ENCODE measurements at places on chromosomes 11 and 22. TPM values are rescaled to one million over a fixed set of nuclear protein-coding genes. Genes with fewer than 3 reads are reported as not detected.

DNA sequence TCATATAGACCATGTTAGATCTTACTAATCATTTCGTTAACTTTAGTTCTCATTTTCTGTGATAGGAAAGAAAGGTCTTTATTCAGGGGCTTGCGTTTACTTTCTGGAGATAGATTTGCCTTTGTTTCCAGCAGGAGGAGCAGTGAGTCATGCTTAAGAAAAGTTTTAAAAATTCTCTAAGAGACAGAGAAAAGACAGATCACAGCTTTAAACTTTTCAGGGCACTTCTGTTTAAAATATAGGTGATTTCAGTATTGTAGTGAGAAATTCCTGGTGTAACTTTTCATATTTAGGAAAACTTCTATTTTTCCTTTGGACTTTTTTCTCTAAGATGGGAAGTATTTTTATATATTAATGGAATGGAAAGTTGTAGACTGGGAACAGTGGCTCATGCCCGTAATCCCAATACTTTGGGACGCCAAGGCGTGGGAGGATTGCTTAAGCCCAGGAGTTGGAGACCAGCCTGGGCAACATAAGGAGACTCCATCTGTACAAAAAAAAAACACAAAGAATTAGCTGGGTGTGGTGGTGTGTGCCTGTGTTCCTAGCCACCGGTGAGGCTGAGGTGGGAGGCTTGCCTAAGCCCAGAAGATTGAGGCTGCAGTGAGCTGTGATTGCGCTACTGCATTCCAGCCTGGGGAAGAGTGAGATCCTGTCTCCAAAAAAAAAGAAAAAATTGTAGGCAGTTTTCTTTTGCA lies 60.3 kb downstream of the ATXN10 start:
- H3K27me3 ChIP-seq, result no peaks in the 10 kb centered on the region
- no peak for DNase-seq
- H3K27ac ChIP-seq, result no peak overlapping the region
- H3K4me3 ChIP-seq, result no peak overlapping the region
- H3K4me1 ChIP-seq, result peaks cover 11% of the 10 kb centered on the region

DNA sequence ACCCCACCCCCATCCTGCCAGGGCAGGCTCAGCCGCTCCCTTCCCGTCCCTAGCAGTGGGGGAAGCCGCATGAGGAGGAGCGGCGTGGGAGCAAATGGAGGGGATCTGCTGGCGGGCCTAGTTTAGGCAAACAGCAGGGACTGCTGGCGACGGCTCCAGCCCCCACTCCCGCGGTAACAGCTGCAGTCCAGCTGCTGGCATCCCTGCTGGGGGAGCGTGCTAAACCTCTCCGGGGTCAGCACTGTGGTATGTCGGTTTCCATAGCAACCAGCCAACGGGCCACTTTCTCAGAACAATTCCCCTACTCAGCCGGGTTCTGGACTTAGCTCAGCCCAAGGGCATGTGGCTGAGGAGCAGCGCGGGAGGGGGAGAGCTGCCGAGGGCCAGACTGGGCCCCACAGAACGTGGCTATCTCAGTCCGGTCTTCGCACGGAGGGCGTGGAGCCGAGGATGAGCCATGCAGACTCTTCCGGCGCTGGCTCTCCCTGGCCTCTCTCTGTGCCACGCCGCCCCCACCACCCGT lies 98.8 kb downstream of the PKNOX2 start:
- DNase-seq, result no peak
- no peak overlapping the region for H3K4me3 ChIP-seq
- H3K27ac ChIP-seq, result no peak overlapping the region

DNA sequence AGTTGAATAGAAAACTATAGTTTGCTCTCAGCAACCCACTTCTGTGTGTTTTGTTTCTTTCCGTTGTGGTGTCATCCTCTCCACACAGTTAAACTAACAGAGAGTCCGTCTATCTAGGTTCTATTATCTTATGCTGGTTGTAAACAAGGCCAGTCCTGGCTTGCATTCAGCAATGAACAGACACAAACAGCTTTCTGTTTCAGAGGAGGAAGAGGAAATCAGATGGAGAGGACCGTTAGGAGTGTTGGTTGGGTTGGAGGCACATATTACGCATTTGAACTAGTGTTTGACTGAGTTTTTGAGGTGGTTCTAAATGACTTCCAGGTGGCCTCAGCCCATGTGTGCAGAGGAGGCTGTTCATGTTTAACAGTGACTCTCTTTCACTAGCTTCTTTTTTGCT lies 129.5 kb upstream of the SORL1-AS1 start:
- peaks cover 12% of the 10 kb centered on the region for H3K27me3 ChIP-seq
- peaks cover 65% of the 10 kb centered on the region for H3K36me3 ChIP-seq

- no peaks in the 10 kb centered on the region for H3K4me1 ChIP-seq
- no peaks in the 10 kb centered on the region for H3K36me3 ChIP-seq
- no peak for DNase-seq
- H3K27ac ChIP-seq, result no peak overlapping the region
These were observed 137.7 kb downstream of the WT1 start for GRCh38 chr11:32297611-32298011.

GRCh38 chr11:74138021-74138420 lies 32.8 kb downstream of the C2CD3 start:
- no peak for DNase-seq
- no peak overlapping the region for H3K27ac ChIP-seq
- no peak overlapping the region for H3K4me3 ChIP-seq
- no peaks in the 10 kb centered on the region for H3K4me1 ChIP-seq
- peaks cover 7% of the 10 kb centered on the region for H3K36me3 ChIP-seq

- peak overlapping the region; percentile 97 for H3K4me3 ChIP-seq
- no peak for DNase-seq
- no peaks in the 10 kb centered on the region for H3K36me3 ChIP-seq
- peak overlapping the region; percentile 100 for H3K27ac ChIP-seq
- peaks cover 100% of the 10 kb centered on the region for H3K4me1 ChIP-seq
- peaks cover 25% of the 10 kb centered on the region for H3K27me3 ChIP-seq
These were observed 15.2 kb downstream of the ZBTB16 start for GRCh38 chr11:114074546-114075343.

DNA sequence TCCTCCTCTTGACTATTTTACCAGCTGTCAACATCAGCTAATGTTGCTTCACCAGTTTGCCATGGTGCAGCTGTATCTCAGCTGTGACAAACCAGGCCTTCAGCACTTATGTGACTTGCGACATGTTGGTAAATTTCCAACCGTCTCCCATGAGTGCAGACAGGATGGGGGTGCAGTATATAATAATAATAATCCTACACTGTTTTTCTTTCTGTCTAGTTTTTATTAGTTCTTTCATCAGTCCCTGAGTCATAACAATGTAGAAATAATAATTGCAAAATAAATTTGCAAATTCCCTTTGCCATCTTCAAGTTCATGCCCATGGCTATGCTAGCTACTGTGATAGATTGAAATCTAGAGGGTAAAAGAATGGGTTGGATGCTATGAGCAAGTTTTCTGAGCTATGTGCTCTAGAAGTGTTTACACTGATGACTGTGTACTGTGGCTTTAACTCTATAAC lies 4.9 kb downstream of the MMP13 start:
- no peak overlapping the region for H3K4me3 ChIP-seq
- peaks cover 3% of the 10 kb centered on the region for H3K27me3 ChIP-seq
- H3K27ac ChIP-seq, result no peak overlapping the region
- H3K36me3 ChIP-seq, result no peaks in the 10 kb centered on the region

- H3K27ac ChIP-seq, result no peak overlapping the region
- H3K36me3 ChIP-seq, result no peaks in the 10 kb centered on the region
- H3K4me3 ChIP-seq, result no peak overlapping the region
- peaks cover 3% of the 10 kb centered on the region for H3K27me3 ChIP-seq
These were observed 87.8 kb downstream of the RCN1 start for GRCh38 chr11:32178692-32179091.

DNA sequence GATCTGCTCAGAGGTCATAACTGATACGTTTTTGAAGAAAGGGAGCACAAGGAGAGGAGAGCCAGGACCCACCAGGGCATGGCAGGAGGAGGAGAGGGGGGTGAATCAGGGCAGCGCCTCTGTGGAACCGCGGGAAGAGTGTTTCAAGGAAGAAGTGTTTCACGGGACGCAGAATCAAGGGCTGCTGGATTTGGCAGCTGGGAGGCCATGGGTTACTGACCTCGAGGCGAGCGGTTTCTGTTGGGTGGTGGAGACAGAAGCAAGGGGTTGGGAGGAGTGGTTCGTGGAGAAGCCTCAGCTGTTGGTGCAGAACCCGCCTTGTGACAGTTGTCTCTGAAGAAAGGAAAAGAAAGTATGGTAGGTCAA lies 13.1 kb downstream of the VPS26B start:
- H3K36me3 ChIP-seq, result peaks cover 23% of the 10 kb centered on the region
- H3K4me3 ChIP-seq, result no peak overlapping the region
- peaks cover 9% of the 10 kb centered on the region for H3K27me3 ChIP-seq
- no peak for DNase-seq
- no peak overlapping the region for H3K27ac ChIP-seq

GRCh38 chr11:120031612-120032600 lies 106.0 kb downstream of the TRIM29 start:
- peaks cover 11% of the 10 kb centered on the region for H3K27me3 ChIP-seq
- no peak overlapping the region for H3K4me3 ChIP-seq
- H3K27ac ChIP-seq, result no peak overlapping the region

GRCh38 chr11:27244900-27245299 lies 118.1 kb downstream of the CCDC34 start:
- no peaks in the 10 kb centered on the region for H3K36me3 ChIP-seq
- peaks cover 2% of the 10 kb centered on the region for H3K27me3 ChIP-seq
- no peak overlapping the region for H3K27ac ChIP-seq

GRCh38 chr11:20669820-20670684 lies 666 bp downstream of the NELL1 start:
- H3K4me3 ChIP-seq, result no peak overlapping the region
- H3K36me3 ChIP-seq, result no peaks in the 10 kb centered on the region
- no peak for DNase-seq
- H3K4me1 ChIP-seq, result peaks cover 8% of the 10 kb centered on the region
- H3K27me3 ChIP-seq, result peaks cover 20% of the 10 kb centered on the region
- H3K27ac ChIP-seq, result no peak overlapping the region

GRCh38 chr11:44978274-44978960 lies 27.7 kb upstream of the TP53I11 start:
- peaks cover 27% of the 10 kb centered on the region for H3K4me1 ChIP-seq
- peaks cover 2% of the 10 kb centered on the region for H3K27me3 ChIP-seq
- H3K27ac ChIP-seq, result no peak overlapping the region

GRCh38 chr22:28024422-28024888 lies 105.4 kb upstream of the PITPNB start:
- DNase-seq, result no peak
- H3K27me3 ChIP-seq, result peaks cover 2% of the 10 kb centered on the region
- H3K27ac ChIP-seq, result no peak overlapping the region
- H3K4me3 ChIP-seq, result no peak overlapping the region
- no peaks in the 10 kb centered on the region for H3K36me3 ChIP-seq

- H3K4me1 ChIP-seq, result no peaks in the 10 kb centered on the region
- peaks cover 4% of the 10 kb centered on the region for H3K27me3 ChIP-seq
- H3K27ac ChIP-seq, result no peak overlapping the region
- no peak for DNase-seq
- no peak overlapping the region for H3K4me3 ChIP-seq
These were observed 20.0 kb upstream of the TUB start for GRCh38 chr11:8060801-8061554.

DNA sequence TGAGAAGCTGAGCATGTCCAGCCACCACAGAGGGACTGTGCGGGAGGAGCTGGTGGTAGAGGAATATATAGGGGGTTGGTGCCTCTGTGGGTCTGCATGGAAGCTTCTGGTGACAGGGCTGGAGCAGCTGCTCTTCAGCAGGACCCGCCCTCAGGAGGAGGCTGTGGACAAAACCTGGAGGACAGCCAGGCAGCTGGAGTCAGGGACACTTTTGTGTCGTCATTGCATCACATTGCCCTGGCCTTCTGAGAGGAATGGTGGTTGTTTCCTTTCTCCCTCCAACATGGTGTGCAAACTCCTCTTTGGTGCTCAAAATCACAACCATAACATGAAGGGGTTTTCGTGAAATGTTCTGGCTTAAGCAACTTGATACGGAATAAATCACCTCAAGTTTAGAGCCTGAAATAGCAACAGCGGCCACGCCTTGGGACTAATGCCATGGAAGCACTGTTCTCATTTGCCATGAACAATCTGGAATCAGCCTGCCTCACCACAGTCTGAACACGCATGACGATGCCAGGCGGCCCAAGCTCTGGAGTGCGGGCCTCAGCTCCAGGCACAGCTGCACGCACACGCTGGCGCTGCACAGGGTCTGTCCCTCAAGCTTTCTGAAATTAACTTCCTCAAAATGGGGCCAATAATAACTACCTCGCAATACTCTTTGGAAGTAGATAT lies 17.1 kb upstream of the CSRP3 start:
- H3K27me3 ChIP-seq, result peaks cover 3% of the 10 kb centered on the region
- H3K4me3 ChIP-seq, result no peak overlapping the region
- no peak overlapping the region for H3K27ac ChIP-seq
- DNase-seq, result no peak

- no peaks in the 10 kb centered on the region for H3K36me3 ChIP-seq
- no peak for DNase-seq
- H3K27ac ChIP-seq, result no peak overlapping the region
- H3K4me1 ChIP-seq, result peaks cover 2% of the 10 kb centered on the region
- H3K4me3 ChIP-seq, result no peak overlapping the region
- H3K27me3 ChIP-seq, result no peaks in the 10 kb centered on the region
These were observed 376.7 kb upstream of the DDI1 start for GRCh38 chr11:103659743-103660142.

DNA sequence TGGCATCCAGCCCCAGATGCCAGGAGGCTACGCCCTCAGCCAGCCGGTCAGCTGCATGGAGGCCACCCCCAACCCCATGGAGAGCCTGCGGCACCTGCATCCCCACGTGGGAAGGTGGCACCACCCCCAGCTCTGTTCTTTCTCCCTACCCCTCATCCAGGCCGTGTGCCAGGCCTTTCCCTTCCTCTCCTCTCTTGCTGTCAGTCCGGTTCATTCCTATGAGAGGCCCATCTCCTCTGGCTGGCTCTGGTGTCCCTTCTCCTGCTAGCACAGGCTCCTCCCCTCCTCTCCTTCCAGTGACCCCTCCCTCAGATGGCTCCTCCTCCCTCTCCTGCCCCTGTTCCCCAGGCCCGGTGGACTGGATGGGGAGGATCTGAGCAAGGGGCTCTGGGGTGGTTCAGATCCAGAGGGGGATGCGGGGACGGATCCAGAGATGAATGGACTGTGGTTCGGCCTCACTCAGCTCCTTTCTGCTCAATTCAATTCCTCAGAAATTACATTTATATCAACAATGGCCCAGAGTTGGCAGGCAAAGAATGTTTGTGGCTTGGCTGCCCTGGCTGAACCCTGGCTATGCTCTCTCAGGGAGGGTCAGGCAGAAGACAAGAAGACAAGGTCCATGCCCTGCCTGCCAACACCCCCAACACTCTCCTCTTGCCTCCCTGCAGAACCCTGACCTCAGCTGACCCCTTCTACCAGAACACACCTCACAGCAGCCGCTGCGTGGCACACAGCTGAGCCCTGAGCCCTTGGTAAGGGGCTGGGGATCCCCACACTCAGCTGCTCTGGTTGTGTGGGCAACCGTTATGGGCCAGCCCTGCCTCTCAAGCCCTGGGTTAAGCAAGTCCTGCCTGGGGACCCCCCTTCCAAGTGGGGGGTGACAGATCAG lies 18.5 kb upstream of the LRRC10B start:
- H3K4me1 ChIP-seq, result no peaks in the 10 kb centered on the region
- H3K27me3 ChIP-seq, result peaks cover 1% of the 10 kb centered on the region
- peaks cover 4% of the 10 kb centered on the region for H3K36me3 ChIP-seq
- no peak for DNase-seq
- no peak overlapping the region for H3K4me3 ChIP-seq
- no peak overlapping the region for H3K27ac ChIP-seq

KRTAP5-10 gene
- polyA plus RNA-seq, result not detected

MMP11 gene
- 0.76 TPM for polyA plus RNA-seq

TLCD5 gene
- polyA plus RNA-seq, result not detected

BLID gene
- not detected for polyA plus RNA-seq

OR8H3 gene
- polyA plus RNA-seq, result not detected

DAGLA gene
- polyA plus RNA-seq, result not detected
